ENCODE measurements at places on chromosomes 4 and X.
A peak's percentile ranks its signal among the peaks of the same experiment; 100 is the strongest.

DNA sequence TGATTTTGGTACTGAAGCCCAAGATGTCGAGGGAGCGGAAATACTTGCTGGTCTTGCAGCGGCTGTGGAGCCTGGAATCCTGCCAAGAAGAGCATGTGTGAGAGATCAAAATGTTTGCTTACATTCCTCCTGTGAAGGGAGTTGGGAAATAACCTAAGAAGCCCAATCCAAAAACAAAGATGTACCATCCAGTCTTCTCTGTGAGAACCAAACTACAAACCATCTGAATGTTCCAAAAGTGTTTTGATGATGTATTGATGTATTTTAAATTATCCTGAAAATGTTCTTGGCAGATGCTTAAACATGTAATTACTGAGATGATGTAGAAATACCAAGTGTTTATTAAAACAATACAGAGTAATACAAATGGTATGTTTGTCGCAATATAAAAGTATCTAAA, 10.1 kb upstream of the ADH1A start:
- DNase-seq: no peak

- DNase-seq: no peak
These were observed 95.4 kb downstream of the NAF1 start for GRCh38 chr4:163071308-163071707.

GRCh38 chrX:100409610-100410590, at the start of gene PCDH19:
Gene PCDH19 (minus strand): TSS chrX:100410273. CDS start chrX:100408597, 1,676 bp downstream.
- no peak for DNase-seq

DNA sequence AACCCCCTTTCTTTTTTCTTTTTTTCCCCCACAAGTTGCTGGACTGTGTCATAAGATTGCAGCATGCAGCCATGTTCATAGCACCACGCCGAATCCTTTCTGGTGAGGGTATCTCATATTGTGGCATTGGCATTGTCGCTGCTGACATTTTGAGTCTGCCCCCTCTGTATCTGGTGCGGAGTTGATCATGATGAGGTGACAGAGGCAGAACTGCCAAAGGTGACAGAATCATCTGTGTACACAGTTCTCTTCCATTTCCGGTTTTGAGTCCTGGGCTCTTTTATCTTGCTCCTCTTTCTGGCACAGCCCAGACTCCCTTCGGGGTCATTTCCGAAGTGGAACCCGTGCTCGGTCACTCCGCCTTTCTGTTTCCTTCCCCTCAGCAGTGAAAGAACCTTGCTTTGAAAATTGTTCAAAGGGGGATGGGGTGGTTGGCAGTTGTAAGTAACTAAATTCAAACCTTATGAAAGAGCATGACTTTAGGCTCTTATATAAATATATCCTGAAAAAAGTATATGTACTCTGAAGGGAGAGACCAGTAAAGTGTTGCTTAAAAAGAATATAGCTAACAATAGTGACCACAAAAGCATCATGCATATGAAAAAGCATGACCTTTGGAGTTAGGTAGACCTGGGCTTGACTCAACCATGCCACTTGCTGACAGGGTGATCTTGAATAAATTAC, 55.0 kb upstream of the BMP2K start:
- no peak for DNase-seq

- no peak for DNase-seq
These were observed 105.1 kb upstream of the LIMCH1 start for GRCh38 chr4:41432881-41433280.

DNA sequence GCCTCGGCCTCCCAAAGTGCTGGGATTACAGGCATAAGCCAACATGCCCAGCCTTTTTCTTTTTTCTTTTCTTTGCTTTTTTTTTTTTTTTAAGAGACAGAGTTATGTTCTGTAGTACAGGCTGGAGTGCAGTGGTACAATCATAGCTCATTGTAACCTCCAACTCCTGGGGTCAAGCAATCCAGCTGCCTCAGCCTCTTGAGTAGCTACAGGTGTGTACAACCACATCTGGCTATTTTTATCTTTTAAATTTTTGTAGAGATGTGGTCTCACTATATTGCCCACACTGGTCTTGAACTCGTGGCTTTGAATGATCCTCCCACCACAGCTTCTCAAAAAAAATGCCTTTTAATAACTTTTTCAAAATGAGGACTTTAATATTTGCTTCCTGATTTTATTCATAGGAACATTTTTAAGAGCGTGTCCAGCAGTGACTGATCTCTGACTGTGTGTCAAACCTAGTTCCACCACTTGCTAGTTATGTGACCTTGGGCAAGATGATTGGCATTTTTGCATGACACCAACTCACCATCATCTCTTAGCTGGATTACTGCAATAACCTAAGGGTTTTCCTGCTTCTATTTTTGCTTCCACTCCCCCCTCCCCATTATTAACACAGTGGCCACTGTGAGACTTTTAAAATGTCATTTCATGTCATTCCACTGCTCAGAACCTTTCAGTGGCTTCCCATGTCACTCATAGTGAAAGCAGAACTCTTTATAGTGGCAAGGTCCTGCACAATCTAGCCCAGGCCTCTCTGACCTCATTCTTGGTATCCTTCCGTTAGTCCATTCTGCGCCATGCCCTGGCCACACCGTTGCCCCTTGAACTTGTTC, 4.5 kb upstream of the TNIP3 start:
- no peak for DNase-seq

DNA sequence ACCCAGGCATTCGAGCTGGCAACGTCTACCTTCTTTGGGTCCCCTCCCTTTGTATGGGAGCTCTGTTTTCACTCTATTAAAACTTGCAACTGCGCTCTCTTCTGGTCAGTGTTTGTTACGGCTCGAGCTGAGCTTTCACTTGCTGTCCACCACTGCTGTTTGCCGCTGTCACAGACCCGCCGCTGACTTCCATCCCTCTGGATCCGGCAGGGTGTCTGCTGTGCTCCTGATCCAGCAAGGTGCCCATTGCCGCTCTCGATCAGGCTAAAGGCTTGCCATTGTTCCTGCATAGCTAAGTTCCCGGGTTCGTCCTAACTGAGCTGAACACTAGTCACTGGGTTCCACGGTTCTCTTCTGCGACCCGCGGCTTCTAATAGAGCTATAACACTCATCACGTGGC, 183.5 kb upstream of the GALNTL6 start:
- no peak for DNase-seq

- no peak for DNase-seq
These were observed 41.3 kb upstream of the UGT2B4 start for GRCh38 chr4:69536980-69537379.

DNA sequence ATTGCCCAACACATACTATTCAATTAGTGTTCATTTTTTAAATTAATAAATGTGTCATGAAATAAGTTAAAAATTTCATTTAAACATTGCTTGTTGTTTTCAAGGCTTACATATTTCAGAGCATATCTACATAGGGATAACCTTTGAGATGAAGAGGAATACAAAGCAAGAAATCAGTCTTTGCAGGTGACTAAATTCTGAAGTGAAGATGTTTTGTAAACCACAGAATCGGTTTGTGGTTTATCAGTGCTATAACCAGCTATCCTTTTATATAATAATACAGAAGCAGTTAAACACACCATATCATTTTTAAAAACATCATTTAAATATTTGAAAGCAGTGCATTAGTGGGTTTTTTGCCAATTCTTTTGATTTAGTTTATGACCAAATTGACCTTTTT, 26.9 kb downstream of the FAM241A start:
- DNase-seq: no peak

- no peak for DNase-seq
These were observed 66.0 kb downstream of the CAMK2D start for GRCh38 chr4:113695328-113696169.

DNA sequence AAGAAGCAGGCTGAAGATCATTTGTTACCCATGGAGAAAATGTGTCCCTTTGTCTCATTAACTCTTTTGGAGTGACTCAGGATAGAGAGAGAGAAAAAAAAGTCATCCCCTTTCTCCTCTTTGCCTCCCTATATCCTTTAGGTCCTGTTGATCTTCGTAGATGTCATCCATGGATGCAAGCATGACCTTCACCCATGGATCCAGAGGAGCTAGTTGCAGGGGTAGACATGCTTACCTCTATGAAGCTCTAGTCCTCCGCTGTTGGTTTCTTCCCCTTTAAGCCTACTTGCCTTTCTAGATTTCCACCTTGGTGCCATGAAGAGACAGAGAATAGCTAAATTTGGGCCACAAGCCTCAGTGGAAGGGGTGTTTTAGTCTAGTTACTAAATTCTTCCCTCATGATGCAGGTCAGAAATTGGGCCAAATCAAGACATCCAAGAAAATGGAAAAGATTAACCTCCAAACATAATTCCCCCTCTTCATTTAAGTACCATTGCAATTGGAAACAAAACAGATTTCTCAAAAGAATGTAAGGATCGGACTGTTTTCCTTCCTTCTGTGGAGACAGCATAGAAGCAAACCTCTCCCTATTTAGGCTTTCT, 178.4 kb downstream of the TECRL start:
- no peak for DNase-seq

DNA sequence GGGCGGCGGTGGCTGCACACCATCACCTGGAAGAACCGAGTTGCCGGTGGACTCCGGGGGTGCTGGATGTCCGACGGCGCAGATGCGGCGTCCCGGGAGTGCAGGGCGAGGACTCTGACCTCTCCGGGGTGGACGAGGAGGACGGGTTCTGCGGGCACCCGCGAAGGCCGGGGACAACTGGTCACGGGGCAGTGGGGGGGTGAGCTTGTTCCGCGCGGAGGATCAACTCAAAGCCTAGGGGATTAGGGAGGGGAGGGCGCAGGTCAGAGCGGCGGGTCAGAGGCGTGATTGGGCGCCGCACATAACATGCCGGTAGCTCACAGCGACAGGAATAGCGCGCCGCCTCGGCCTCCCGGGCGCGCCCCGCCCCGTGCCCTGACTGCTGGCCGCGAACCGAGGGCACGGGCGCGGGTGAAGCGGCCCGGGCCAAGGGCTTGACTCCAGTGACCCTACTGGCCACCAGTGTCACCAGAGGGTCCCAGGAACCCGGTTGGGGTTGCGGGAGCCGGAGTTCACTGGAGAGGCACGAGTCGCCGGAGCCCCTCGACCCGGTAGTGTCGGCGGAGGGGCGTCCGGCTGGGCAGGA, at the start of gene KLHL34:
Gene KLHL34 (minus strand): TSS at position 179 of the 586 bp plus-strand sequence. CDS start 542 bp downstream, outside the sequence.
- DNase-seq: no peak

- no peak for DNase-seq
These were observed 57.3 kb upstream of the ENPEP start for GRCh38 chr4:110418641-110419040.

GRCh38 chr4:87838890-87839591, 6.3 kb downstream of the MEPE start:
- no peak for DNase-seq

DNA sequence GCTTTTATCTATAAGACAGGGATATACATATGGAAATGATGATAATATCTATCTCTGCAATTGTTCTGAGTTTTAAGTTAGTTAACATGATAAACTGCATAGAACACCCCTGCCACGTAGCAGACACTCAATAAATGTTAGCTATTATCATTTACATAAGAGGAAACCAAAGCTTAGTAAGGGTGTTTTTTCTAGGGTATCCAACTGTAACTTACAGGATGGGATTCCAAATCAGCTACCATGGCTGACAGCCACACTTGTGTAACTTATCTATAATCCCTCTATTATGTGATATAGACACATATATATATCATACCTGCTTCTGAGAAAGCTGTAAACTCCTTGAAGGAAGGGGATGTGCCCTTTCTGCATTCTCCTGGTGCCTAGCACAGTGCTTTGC, 1.1 kb upstream of the SPARCL1 start:
- DNase-seq: no peak

DNA sequence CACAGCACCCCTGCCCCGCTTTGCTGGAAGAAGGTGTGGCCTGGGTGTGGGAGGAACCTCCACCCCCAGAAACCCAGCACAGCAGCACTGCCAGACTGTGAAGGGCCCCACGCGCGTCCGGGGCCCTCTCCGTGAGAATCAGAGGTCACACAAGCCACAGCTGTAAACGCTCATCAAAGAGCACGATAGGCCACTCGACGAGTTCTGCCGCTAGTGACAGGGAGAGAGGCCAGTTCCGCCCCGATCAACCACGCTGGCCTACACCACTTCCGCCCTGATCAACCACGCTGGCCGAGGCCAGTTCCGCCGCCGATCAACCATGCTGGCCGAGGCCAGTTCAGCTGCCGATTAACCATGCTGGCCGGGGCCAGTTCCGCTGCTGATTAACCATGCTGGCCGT, 25.9 kb upstream of the ADRA2C start:
- DNase-seq: no peak

- no peak for DNase-seq
These were observed 101.8 kb downstream of the TENM3 start for GRCh38 chr4:182344968-182345367.

GRCh38 chrX:72236841-72237240, 2.0 kb downstream of the ERCC6L start:
- DNase-seq: no peak

DNA sequence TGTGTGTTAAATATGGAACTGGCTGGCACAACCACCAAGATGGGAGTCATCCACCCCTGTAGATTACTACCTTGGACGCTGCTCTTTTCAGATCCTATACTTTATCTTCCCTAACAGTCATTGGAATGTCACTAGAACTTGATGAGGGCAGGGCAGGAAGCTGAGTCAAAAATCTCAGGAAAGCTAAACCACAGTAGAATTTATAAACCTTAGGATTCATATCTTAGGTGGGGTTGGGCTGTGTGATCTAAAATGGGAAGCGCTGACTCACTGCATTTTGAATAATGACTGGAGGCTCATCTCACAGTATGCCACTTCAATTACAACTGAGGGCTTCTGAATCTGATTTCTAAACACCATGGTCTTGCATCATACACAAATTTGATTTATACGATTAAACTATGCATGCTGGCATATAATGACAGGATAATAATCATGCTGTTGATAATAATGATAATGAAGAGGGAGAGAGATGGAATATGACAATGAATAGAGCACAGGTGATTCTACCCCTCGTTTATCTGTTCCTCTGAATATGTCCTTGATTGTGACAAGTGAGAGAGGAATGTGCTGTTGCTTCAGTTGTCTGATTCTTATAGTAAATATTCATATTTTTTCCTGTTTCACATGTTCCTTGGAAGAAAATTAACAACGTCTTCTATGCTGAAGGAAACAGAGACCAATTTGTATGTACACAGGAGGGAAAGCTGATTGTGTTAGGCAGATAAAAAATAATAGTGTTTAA, 270.3 kb upstream of the HS3ST1 start:
- DNase-seq: no peak

DNA sequence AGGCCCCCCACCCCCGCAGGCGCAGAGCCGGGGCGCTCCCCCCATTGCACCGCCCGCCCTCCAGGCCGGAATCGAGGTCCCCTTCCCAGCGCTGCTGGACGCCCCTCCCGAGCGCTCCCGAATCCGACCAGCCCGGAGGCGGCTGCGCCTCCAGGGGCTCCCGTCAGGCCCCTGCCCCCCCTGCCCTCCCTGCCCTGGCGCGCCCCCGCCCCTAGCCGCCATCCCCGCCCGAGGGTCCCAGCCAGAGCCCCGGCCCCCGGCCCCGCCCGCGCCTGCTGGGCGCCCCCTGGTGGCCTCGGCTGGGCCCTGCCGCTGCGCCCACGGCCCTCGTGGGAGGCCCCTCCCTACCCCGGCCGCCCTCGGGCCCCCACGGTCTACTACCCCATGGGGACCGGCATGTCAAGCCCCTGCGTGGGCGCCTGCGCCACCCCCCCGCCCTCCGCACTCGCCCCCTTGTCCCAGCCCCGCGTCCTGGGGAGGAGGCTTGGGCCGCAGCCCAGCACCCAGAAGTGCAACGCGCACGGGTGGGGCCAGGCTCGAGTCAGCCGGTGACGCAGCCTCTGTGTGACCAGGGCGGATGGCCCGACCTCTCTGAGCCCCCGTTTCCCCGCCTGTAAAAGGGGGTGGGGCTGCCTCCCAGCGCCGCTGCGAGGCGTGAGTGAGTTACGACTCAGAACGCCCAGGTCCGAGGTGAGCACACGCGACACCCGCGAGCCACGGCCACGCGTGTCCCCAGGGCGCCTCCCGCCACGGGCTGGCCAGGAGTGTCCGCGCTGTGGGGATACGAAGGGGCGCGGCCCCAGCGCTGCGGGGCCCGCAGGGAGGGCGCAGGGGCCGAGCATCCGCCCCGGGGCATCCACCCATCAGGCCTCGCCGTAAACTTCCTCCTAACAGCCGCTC, 104.9 kb downstream of the FAM53A start:
- peak; percentile 74 for DNase-seq
